GM13977 (cell line): ENCODE measurements at places on chromosomes 3 and 15.

- no peak for DNase-seq
These were observed 47.1 kb downstream of the OIP5 start for GRCh38 chr15:41285285-41285684.

DNA sequence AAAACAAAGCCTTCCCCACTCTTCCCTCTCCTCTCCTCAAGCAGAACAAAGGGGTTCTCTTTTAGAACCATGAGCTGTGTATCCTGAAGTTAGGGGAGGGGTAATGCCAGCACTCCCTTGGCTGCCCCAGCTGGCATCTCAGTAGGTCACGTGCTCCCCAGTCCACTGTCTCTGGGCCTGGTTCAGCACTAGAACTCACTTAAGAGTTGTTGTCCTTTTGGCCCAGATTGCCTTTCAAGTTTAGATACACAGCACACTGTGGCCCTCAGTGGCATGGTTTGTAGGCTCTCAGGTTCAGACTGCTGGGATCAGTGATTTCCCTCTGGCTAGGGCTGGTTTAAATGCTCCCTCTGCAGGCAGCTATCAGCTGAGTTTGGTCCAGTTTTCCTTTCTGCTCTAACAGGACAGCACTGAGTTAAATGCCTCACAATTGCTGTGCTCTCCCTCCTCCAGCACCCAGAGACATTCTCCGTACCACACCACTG lies 188.4 kb upstream of the ST8SIA2 start:
- DNase-seq = no peak

GRCh38 chr15:29126821-29127461 lies 142.7 kb downstream of the NSMCE3 start:
- DNase-seq = no peak

DNA sequence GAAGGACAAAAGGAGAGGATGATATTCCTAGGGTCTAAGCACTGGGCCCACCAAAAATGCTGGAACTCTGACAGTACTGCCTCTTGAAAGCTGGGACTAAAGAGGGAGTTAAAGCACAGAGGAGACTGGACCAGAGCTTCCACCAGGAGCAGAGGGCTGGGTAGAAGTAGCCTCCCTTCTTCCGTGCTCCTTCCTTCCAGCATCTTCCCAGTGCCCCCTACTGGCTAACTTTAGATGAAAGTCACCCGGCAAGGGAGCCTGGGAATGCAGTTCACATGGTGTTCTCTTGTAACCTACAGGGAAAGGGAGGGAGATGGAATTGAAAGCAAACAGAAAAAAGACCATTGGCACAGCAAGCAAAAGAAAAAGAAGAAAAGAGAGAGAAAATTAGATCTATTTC lies 106.1 kb upstream of the COL8A1 start:
- DNase-seq = peak; percentile 11

- DNase-seq = no peak
These were observed 89.0 kb downstream of the GHSR start for GRCh38 chr3:172359231-172359630.

GRCh38 chr3:20589275-20589674 lies 403.3 kb upstream of the SGO1 start:
- DNase-seq = no peak

DNA sequence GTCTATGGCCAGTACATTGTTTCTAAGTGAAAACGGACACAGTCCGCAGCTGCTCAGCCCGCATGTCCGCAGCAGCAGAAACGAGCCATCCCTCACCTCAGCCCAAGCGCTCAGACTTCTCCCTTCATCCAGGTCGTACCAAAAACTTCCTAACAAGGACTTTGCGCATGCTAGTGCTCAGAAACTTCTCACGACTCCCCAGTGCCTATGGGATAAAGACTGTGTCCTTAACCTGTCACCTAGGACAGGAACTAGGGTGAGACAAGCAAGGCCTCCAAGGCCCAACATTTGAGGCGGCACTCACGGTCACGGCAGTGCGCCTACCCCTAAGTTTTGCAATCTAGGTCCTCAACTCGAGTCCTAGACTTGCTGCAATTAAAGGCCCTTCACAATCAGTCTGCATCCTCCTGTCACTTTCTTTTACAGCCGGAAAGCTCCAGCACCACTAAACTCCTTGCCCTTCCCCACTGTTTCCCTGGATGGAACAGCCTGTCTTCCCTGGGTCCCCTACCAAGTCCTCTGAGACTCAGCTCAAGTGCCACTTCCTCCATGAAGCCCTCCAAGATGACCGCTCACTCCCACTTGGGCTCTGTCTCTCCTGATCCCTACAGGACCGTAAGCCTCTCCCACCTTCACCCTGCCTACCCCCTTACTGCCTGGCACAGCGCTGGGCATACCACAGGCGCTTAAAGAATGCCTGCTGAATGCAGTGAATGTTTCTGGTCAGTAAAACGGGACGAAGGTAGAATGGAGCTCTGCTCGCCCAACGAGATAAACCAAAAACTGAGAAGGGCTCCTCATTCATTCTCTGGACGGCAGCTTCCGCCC lies 1.2 kb downstream of the CLN6 start:
- no peak for DNase-seq

DNA sequence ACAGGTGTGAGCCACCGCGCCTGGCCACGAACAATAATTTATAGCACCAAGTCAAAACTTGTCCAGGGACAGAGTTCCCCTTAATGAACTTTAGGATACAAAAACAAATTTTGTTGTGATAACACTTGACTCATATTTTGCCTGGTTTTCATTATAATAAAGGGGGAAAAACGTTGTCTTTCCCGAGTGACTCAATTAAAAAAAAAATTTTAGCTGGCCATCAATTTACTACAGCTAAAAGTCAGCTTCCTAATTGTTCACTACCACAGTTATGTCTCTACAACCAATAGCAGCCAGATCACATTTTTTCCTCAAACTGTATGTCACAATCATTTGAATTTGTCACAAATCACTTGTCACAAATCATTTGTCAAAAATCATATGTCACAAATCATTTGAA lies 116.0 kb downstream of the P3H2 start:
- DNase-seq = no peak

GRCh38 chr3:127668906-127669305 lies 3.8 kb upstream of the ABTB1 start:
- DNase-seq = no peak

- no peak for DNase-seq
These were observed 42.1 kb downstream of the GASK1A start for GRCh38 chr3:43021186-43021585.

DNA sequence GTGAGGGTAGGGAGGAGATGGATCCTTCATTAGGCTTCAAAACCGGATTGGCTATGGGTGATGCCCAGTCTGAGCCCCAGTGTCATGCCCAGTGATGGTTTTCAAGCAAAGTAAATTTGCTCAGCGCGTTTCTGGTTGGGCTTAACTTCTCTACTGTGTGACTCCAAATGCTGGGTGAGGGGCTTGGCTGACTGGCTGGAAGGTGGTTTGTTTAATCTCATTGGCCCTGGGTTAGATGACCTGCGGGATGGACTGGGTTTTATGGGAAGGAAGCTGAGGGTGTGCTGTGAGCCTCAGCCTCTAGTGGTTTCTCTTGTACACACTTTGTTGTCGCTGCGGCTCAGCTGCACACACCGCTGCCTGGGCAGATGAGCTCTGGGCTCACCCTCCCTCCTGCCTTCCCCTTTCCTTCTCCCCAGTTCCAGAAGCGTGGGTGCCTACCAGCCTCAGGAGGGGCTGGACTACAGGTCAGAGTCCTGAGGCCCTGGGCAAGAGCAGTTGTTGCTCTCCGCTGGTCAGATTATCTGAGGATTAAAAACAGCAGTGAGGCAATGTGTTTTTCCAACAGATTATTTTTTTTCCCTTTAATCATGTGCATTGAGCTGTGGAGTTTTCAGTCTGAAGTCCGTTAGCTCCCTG lies 18.6 kb downstream of the PDIA5 start:
- no peak for DNase-seq

DNA sequence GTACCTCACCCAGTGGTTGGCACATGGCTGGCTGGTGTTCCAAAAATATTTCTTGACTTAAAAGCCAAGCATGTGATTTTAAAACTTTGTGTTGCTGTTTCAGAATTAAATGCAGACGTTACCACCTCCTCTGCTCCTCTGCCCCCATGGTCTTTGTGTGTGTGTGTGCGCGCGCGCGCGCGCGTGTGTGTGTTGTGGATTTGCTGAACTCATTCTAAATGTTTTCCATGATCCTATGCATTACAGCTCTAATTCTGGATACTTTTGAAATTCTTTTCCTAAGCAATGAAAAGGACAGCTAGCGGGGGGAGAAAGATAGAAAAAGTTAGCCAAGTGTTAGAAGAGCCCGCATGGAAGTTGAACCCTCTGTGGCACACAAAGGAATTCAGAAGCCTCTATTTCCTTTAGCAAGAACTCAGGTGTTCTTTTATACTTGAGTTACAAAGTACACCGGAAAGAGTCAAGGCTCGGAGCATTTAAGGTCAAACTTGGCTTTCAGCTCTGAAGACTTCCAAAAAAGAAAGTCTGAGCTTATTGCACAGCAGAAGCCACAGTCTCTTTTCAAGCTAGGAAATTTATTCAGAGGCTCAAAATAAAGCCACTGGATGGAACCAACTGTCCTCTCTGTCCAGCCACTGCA lies 350.5 kb upstream of the TBL1XR1 start:
- DNase-seq = no peak

DNA sequence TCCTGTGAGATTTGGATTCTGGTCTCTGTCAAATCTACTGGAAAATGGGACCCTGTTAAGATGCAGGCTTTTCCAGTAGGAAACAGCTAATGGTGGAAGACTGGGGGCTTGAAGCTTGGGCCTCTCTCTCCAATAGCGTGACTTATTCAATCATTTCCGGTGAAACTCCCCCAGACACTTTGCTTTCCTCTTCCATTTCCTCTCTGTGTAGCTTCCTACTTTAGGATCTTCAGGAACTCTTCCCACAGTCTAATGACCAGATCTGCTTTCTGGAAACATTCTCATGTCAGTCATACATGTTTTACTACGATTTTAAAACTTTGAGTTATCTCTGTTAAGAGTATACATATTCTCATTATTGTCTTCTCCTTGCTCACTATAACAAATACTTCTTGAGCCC lies 28.0 kb upstream of the TPRG1 start:
- no peak for DNase-seq

DNA sequence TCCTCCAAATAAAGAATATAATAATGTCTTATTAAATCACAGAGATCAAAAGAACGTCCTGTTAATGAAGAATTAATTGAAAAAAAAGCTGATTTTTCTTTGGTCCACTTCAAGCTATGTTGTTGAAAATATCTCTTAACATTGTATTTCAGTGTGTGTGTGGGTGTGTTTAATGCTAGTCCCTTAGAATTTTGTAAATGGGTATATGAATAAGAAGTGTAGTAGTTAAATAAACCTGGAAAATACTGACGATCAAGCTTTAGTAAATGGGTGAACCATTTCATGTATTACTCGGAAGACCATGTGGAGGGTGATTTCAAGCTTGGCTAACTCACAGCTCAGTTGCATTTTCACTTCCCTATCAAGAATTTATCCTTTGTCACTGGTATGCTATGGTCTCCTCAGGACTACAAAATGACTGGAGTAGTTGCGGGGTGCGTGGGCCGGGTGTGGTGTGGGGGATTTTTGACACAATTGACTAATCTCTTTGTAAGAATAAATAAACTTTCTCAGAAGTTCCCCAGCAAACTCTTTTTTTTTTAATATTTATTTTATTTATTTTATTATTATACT lies 586.4 kb downstream of the GRM7 start:
- peak; percentile 14 for DNase-seq

- no peak for DNase-seq
These were observed 44.8 kb downstream of the LHFPL4 start for GRCh38 chr3:9508781-9509180.

- DNase-seq = no peak
These were observed 190.6 kb downstream of the IL20RB start for GRCh38 chr3:137148406-137148805.

GRCh38 chr3:17626395-17626794 lies 116.0 kb downstream of the TBC1D5 start:
- DNase-seq = no peak

GRCh38 chr3:41464401-41464800 lies 265.1 kb downstream of the CTNNB1 start:
- DNase-seq = no peak

- DNase-seq = no peak
These were observed 83.9 kb downstream of the IL20RB start for GRCh38 chr3:137041686-137042085.

GRCh38 chr3:36741285-36741684 lies 23.1 kb downstream of the DCLK3 start:
- DNase-seq = no peak

- no peak for DNase-seq
These were observed 35.8 kb downstream of the SLCO3A1 start for GRCh38 chr15:91889111-91889815.

DNA sequence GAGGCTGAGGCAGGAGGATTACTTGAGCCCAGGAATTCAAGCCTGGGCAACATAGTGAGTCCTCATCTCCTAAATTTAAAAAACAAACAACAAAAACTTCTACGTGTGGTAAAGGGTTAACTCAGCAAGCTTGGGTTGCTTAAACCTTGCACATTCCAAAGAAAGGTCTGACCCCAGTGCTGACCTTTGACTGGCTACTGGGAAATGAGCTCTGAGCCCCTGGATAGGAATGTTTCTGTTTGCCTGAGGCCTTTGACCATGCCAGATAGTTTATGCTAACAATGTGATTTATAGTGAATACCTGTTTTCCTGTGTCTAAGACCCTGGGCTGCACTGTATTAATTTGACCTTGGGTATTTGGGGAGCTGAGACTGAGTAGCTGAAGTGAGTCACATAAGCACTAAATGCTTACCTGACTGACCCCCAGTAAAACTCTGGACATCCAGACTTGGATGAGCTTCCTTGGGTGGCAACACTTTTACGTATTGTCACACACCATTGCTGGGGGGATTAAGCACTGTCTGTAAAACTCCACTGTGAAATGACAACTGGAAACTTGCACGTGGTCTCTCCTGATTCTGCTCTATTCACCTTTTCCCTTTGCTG lies 20.7 kb downstream of the TCAIM start:
- no peak for DNase-seq

DNA sequence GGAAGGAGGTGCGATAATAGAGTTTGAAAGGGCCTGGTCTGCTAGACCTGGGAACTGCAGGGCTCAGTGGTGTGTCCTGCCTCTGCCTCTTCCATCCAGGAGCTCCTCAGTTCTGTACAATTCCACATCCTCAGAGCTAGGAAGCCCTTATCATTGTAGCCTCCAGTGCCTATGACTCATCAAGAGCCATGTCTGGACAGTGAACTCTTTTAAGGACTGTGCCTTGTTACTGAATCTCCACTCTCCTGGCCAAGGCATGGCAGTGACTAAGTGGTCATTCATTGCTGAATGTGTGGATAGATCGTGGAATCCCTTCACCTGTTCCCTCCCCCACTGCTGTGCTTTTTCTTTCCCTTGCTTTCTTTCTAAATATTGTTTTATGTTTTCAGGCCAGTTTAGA lies 2.9 kb downstream of the TIMP4 start:
- DNase-seq = no peak

- DNase-seq = no peak
These were observed 43.7 kb downstream of the CHRD start for GRCh38 chr3:184423561-184423960.

- no peak for DNase-seq
These were observed 90.7 kb downstream of the COL6A6 start for GRCh38 chr3:130607553-130608154.
